SJCRH30 (cell line): ENCODE measurements at places on chromosomes 12 and 14. TPM values are rescaled to one million over a fixed set of nuclear protein-coding genes. Genes with fewer than 3 reads are reported as not detected.
A peak's percentile ranks its signal among the peaks of the same experiment; 100 is the strongest.

DNA sequence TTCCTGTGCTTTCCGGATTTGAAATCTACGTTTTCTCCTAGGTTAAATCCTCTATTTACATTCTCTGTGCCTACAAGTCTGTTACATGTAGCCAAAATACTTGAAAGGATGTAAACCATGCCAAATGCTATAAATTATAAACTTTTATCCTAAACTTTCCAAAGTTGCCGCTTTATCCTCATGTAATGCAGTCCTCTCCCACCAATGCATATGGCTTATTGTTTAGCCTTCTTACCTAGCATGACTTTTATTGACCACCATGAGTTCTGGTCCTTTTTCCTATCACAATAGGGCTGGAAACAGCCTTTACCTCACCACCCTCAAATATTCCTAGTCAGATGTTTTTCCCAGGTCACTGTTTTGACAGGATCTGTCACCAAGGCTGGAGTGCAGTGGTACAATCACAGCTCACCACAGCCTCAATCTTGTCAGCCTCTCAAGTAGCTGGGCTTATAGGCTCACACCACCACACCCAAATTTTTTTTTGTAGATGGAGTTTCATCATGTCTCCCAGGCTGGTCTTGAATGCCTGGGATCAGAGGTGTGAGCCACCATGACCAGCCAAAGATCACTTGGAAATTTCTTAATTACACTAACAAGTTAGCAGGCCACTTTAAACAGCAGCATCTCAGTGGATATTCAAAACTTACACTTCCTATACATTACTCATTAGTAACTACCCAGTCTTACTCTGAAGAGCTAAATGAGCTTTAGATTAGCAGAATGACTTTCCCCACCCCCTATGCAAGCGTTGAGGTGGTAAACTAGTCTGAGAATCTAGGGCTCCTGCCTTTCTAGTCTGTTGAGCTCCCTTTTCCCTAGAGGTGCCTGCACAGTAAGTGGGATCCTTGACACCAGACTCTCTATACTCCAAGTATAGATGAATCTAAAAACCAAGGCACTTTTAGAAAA is 4.1 kb downstream of the TUBA1B start:
- H3K4me1 ChIP-seq: peaks cover 6% of the 10 kb centered on the region; the same call in 1 of the 2 replicates
- H3K4me3 ChIP-seq: no peak overlapping the region
- no peak overlapping the region for H3K27ac ChIP-seq
- no peaks in the 10 kb centered on the region for H3K27me3 ChIP-seq
- DNase-seq: no peak
- peaks cover 38% of the 10 kb centered on the region for H3K36me3 ChIP-seq

DNA sequence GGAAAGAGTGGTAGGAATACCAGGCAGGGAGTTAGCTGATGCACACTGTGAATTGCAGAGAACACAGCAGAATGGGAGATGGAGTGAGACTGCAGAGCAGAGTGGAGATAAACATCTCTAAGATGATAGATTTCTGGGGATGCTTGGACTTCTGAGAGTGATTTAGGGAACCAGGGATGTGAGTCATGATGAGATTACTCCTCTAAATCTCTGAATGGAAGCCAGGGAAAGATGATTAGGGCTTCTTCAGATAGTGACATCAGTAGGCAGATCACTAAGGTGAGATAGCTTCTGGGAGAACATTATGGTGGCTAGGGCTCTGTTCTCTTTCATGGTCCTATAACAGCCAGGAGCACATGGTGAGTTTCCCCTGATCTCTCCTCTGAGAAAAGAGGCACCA is 501.5 kb upstream of the USP15 start:
- no peak for DNase-seq
- no peaks in the 10 kb centered on the region for H3K27me3 ChIP-seq
- no peak overlapping the region for H3K27ac ChIP-seq
- H3K4me3 ChIP-seq: no peak overlapping the region

DNA sequence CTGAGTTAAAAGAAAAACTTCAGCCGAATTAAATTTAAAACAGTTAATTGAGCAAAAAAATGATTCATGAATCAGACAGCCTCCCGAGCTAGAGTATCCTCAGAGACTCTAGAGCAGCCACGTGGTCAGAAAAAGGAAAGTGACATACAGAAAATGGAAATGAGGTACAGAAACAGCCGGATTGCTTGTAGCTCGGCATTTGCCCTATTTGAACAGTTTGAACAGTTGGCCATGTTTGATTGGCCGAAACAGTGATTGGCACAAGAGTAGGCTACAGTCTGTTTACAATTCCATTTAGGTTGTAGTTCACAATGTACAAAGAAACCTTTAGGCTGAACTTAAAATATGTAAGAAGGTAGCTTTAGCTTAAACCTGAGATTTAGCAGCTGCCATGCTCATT is 12.9 kb upstream of the OXA1L start:
- peak; percentile 89 for DNase-seq
- H3K4me3 ChIP-seq: peak overlapping the region; percentile 17
- peak overlapping the region; percentile 68 for H3K27ac ChIP-seq
- H3K27me3 ChIP-seq: no peaks in the 10 kb centered on the region
- H3K4me1 ChIP-seq: peaks cover 19% of the 10 kb centered on the region
- no peaks in the 10 kb centered on the region for H3K36me3 ChIP-seq

DNA sequence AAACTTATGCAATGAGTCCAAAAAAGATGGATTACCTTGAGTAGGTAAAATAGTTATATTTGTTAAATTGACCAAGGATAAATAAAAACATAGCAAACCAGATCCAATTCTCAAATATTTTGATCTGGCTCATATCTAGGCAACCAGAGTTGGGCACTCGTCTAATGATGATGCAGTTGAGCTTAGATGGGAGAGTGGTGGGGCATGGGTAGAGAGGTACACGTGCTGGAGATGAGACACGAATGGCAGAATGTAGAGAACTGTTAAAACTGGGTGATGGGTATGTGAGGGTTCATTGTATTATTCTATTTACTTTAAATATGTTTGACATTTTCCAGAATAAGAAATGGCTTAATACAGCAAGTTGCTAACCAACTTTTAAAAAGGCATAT is 7.6 kb upstream of the RNF34 start:
- H3K4me1 ChIP-seq: no peaks in the 10 kb centered on the region
- H3K27ac ChIP-seq: no peak overlapping the region
- H3K27me3 ChIP-seq: no peaks in the 10 kb centered on the region

- H3K36me3 ChIP-seq: no peaks in the 10 kb centered on the region
- H3K4me3 ChIP-seq: no peak overlapping the region
- H3K4me1 ChIP-seq: peaks cover 7% of the 10 kb centered on the region
- H3K27me3 ChIP-seq: no peaks in the 10 kb centered on the region
Measured at GRCh38 chr14:31941487-31941886, 135.6 kb upstream of the ARHGAP5 start.

GRCh38 chr12:31020385-31021166 is 53.1 kb upstream of the DDX11 start:
- no peak for DNase-seq
- no peak overlapping the region for H3K4me3 ChIP-seq
- H3K27me3 ChIP-seq: 0 out of 2 replicates have a peak, but pooled peaks cover 4% of the 10 kb centered on the region
- no peak overlapping the region for H3K27ac ChIP-seq

DNA sequence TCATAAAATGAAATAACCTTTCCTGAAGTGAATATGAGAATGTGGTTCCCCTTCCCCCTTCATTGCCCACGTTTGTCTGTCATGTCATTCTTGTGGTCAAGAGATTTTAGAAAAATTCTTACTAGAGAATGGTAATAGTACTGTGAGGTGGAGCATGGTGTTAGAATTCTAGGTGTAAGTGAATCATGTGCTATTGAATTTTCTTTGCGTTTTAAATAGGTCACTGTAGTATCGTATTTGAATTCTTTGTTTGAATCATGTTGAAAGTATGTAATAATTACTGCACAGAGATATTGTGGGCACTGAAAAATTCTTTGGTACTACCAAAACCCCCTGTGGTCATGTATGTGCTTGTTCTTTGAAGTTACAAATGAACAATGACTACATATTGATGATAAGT is 49.9 kb downstream of the FUT8 start:
- no peak for DNase-seq
- H3K27me3 ChIP-seq: no peaks in the 10 kb centered on the region

- H3K4me1 ChIP-seq: no peaks in the 10 kb centered on the region
- no peak overlapping the region for H3K27ac ChIP-seq
Measured at GRCh38 chr14:29215853-29216252, 449.3 kb downstream of the FOXG1 start.

Gene MRPL42
- total RNA-seq: 93.2 and 117 TPM in 2 replicates

Gene TPH2
- not detected in 2 replicates for total RNA-seq

Gene P2RX2
- not detected in 2 replicates for total RNA-seq

Gene TBX3
- not detected in 2 replicates for total RNA-seq

Gene GALNT4
- 4.5 and 4.7 TPM in 2 replicates for total RNA-seq

Gene ESR2
- 11.8 and 12.1 TPM in 2 replicates for total RNA-seq

Gene ZBTB25
- 4.8 and 7.0 TPM in 2 replicates for total RNA-seq

Gene AMN
- total RNA-seq: not detected in 2 replicates

Gene ARMH4
- 0.45 and 1.3 TPM in 2 replicates for total RNA-seq
